ENCODE measurements at places on chromosomes 7 and 10. TPM values are rescaled to one million over a fixed set of nuclear protein-coding genes. Genes with fewer than 3 reads are reported as not detected.

The ZFAND2A gene
- 18.8 TPM for total RNA-seq

The PITRM1 gene
- 50.1 TPM for total RNA-seq

The CDK14 gene
- 9.0 TPM for total RNA-seq

The KIAA1217 gene
- total RNA-seq: 9.7 TPM

The RBM28 gene
- 19.9 TPM for total RNA-seq

GRCh38 chr10:128614802-128615553 lies 488.8 kb upstream of the MKI67 start:
- no peaks in the 10 kb centered on the region for H3K36me3 ChIP-seq
- H3K4me1 ChIP-seq: no peaks in the 10 kb centered on the region
- DNase-seq: no peak
- H3K27me3 ChIP-seq: no peaks in the 10 kb centered on the region
- no peak overlapping the region for H3K4me3 ChIP-seq
- no peak overlapping the region for H3K27ac ChIP-seq

- H3K36me3 ChIP-seq: no peaks in the 10 kb centered on the region
- no peak for DNase-seq
- no peak overlapping the region for H3K27ac ChIP-seq
- no peaks in the 10 kb centered on the region for H3K4me1 ChIP-seq
Observed at GRCh38 chr10:13496931-13497330, 31.9 kb downstream of the BEND7 start.

DNA sequence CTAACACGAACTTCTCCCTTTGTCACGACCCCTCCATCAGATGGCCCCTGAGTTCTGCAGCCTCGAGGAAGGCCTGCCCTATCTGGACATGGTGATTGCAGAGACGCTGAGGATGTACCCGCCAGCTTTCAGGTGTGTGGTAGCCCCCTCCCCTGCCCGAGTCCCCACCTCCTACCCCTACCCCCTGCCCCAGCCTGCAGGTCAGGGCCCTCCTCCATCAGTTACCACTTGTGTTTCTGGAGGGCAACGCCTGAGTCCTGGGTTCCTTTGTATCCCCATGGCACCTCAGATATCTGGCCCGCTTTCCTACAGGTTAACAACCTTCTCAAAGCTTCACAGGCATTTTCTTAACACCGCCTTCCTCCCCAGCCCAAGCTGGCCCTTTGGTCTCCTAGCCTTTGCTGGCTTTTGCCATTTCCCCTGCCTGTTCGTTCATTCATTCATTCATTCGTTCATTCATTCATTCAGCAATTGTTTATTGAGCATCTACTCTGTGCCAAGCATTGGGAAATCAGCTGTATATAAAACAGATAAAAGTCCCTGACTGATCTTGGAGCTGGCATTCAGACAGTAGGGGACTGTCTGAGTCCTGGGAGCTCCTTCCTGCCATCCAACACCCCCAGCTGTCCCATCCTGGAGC lies 55.6 kb downstream of the PARP12 start:
- H3K36me3 ChIP-seq: no peaks in the 10 kb centered on the region
- H3K27me3 ChIP-seq: no peaks in the 10 kb centered on the region
- H3K4me1 ChIP-seq: no peaks in the 10 kb centered on the region
- no peak for DNase-seq

DNA sequence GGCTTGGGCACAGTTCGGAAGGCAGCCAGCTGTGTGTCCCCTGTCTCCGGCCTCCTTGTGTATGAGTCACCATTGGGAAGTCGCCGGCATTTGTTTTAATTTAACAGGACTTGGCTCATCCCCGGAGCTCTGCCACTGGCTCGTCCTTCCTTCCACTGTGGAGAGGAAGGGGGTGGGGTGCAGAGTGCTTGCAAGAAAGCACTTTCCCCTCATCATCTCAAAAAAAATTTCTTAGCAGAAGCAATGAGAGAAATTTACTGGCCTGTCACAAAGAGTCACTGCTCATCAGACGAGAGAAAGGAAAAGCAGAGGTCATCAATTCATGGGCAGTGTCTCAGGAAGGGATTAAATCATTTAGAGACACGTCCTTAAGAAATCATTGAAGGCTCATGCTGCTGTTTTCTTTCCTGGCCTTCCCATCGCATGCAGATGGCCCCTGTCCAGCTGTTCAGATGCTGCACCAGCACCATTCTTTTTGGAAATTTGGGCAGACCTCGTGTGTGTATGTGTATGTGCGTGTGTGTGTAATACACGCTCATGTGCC lies 93.3 kb downstream of the BMS1 start:
- no peak for DNase-seq
- no peak overlapping the region for H3K4me3 ChIP-seq
- H3K27ac ChIP-seq: no peak overlapping the region

- peaks cover 21% of the 10 kb centered on the region for H3K4me1 ChIP-seq
- no peak overlapping the region for H3K4me3 ChIP-seq
- DNase-seq: no peak
- no peaks in the 10 kb centered on the region for H3K27me3 ChIP-seq
Observed at GRCh38 chr10:102247734-102248133, 2.4 kb downstream of the GBF1 start.

DNA sequence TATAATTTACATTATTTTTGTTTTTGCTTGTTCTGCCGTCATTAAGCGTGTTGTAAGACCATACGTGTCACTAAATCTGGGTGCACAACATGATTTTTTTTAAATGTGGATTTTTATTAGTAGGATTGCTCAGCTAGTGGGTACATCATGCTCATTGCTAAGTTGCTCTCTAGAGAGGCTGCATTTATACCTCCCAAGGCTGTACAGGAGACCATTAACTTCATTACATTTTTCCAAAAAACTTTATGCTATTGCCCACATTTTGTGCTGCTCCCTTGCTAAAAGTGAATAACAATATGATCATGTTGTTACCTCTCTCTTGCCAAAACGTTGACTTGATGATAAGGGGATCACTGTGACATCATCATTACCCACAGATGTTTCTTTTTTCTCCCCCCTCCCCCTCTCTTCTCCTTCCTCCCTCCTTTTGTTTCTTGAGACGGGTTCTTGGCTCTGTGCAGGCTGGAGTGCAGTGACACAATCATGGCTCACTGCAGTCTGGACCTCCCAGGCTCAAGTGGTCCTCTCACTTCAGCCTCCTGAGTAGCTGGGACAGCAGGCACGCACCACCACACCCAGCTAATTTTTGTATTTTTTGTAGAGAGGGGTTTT lies 65.1 kb downstream of the BMPR1A start:
- H3K27ac ChIP-seq: no peak overlapping the region
- no peaks in the 10 kb centered on the region for H3K36me3 ChIP-seq
- no peaks in the 10 kb centered on the region for H3K27me3 ChIP-seq
- no peaks in the 10 kb centered on the region for H3K4me1 ChIP-seq
- H3K4me3 ChIP-seq: no peak overlapping the region

DNA sequence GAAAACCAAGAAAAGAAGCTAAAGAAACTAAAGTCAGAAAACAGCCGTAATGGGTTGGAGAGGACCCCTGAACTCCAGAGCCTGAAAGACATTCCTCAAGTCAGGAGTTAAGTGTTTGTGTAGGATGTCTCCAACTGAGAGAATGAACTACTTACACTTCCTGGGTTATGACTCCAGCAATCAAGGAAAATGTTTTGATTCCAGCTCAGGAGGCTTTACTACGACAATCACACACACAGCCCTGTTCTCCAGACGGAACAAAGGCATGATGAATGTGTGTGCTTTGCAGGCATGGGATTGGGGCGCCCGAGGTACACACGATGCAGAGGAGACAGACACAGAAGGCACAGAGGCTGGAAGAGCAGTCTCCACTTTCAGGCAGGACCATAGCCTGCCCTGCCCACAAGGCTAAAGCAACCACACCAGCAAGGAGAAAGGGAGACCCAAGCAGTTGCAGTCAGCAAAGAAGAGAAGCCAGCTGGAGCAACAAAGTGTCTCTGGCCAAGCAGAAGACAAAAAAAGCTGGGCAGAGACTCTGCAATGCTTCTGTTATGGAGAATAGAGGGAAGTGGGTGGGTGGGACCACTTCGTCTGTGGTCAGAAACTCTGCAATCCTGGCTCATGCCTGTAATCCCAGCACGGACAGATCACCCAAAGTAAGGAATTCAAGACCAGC lies 89.1 kb downstream of the GRB10 start:
- no peak overlapping the region for H3K27ac ChIP-seq
- no peak overlapping the region for H3K4me3 ChIP-seq
- no peaks in the 10 kb centered on the region for H3K4me1 ChIP-seq

DNA sequence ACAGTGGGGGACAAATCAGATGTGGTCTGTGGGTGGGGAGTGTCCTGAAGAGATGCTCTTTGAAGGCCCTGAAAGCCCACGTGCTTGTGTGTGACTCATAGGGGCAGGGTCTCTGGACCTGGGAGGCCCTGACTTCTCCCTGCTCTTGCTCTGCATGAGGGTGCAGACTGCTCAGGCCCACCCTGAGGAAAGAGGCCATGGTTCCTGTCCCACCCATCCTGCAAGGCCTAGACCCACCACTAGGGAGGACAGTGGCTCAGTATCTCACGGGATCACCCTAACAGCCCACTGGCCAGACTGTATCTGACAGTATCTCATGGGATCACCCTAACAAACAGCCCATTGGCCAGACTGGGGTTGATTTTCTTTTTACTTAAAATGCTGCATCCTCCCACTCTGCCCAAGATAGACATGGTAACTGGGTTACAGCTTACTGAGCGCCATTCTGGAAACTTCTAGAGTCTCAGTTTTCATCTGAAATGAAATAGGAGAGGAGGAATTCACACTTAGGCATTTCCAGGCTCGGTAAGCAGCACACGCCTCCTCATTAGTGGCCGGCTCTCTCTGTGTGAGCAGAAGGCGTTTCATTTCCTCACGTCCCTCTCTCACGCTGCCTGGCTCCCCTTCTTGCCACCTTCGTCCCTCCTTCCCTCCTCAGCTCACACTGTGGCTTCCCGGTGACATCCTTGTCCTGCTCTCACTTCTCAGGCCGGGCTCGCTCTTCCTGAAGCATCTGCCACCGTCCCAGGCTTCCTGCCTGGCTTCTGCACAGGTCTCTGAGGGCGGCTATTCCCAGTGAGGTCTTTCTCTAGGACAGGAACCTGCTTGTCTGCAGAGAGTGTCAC lies 242.6 kb downstream of the GLRX3 start:
- H3K27ac ChIP-seq: no peak overlapping the region
- no peaks in the 10 kb centered on the region for H3K36me3 ChIP-seq
- H3K4me1 ChIP-seq: no peaks in the 10 kb centered on the region
- H3K27me3 ChIP-seq: no peaks in the 10 kb centered on the region
- DNase-seq: no peak

DNA sequence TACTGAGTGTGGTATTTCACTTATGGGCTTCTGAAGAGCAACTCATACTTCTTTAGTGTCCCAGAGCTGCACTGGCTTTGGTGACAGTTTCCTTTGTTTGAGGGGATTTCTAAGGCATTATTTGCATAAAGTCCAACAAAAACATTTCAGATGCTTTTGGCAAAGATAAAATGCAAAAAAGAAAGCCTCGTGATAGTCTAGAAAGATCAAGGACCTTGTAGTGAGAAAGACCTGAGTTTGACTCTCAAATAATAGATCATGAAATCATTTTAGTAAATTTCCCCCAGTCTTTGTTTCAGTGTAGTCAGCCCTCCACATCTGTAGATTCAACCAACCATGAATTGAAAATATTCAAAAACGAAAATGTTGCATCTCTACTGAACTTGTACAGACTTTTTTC lies 107.4 kb downstream of the EEPD1 start:
- peaks cover 4% of the 10 kb centered on the region for H3K4me1 ChIP-seq
- no peak overlapping the region for H3K27ac ChIP-seq
- H3K4me3 ChIP-seq: no peak overlapping the region

DNA sequence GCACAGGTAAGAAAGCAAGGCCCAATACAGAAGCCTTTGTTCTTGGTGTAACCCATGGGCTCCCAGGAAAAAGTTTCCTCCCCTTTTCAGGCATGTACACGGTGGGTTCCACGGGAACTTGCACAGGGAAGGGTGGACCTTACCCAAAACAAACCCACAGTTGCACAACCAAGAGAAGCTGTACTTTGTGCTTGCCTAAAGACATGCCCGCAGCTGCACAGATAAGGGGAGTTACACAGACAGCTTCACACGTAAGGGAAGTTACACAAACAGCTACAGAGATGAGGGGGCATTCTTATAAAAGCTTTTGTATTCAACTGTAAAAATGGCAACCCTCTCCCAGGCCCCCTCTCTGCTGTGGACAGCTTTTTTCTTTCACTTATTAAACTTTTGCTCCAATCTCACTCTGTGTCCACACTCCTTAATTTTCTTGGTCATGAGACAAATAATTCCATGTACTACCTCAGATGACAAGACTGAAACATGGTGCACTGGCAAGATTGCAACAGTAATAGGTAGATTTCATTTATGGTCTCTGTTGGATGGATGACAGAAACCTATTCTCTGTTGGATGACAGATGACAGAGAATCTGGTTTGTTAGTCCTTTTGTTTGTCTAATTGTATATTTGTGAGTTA lies 72.9 kb downstream of the ATE1 start:
- peak overlapping the region; percentile 79 for H3K27ac ChIP-seq
- H3K27me3 ChIP-seq: no peaks in the 10 kb centered on the region
- no peaks in the 10 kb centered on the region for H3K4me1 ChIP-seq
- DNase-seq: peak; percentile 7

DNA sequence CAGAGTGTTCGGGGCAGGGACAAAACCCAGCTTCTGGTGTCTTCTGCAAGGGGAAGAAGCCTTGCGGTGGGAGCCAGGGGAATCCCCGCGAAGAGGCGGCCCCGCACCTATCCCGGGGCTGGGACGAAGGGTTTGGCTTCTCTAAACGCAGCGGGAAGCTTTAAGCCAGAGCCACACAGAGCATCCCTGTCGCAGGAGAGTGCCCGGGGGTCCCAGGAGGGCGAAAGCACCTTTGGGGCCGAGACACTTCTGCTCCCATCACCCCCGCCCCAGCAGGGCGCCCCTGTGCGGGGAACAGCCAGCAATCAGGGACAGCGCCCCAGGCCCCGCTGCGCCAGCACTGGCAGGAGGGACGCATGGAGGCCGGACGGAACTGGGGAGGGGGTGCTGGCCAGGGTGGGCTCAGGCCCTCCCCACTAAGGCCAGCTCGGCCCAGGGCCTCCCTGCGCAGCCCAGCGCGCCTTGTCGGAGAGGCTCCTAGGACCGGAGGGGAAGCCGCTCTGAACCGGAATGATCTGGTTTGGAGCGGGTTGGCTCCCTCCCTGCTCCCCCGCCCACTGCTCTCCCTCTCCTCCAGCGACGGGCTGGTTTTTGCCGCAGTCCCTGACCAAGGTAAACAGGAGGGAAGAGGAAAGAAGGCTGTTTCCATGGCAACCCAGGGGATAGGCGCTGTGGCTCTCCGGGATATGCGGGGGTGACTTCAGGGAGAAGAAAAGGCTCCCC lies 63.9 kb downstream of the TMEM209 start:
- H3K4me1 ChIP-seq: no peaks in the 10 kb centered on the region

DNA sequence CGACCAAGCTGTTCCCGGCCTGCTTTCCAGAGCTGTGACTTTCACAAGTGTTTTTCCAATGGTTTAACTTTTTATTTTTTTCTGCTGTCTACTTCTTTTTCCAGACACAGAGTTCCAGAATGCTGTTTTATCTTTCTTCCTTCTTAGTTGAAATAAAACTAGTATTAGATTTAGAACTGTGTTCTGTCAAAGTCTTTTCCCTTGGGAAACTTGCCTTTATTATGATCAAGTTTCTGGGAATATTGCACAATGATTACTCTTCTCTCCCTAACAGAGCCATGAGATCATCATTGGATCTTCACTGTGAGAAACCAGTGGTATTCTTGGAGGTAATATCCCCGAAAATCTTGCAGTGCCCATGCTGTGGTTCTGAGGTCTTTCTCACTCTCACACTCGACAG lies 104.9 kb upstream of the KCND2 start:
- H3K36me3 ChIP-seq: no peaks in the 10 kb centered on the region
- no peak for DNase-seq
- no peak overlapping the region for H3K4me3 ChIP-seq
- no peaks in the 10 kb centered on the region for H3K4me1 ChIP-seq
- no peak overlapping the region for H3K27ac ChIP-seq
- no peaks in the 10 kb centered on the region for H3K27me3 ChIP-seq

- DNase-seq: no peak
- no peaks in the 10 kb centered on the region for H3K27me3 ChIP-seq
- no peak overlapping the region for H3K27ac ChIP-seq
- H3K4me3 ChIP-seq: no peak overlapping the region
- H3K36me3 ChIP-seq: peaks cover 40% of the 10 kb centered on the region
- H3K4me1 ChIP-seq: no peaks in the 10 kb centered on the region
Observed at GRCh38 chr7:22811746-22812280, 10.8 kb downstream of the TOMM7 start.
